T-helper 2 cell treated with Interferon-gamma antibody and Interleukin-4, amounts not matched to agents 5 μg/mL and 100 μg/mL, for 36 hours (primary cell): ENCODE measurements at places on chromosomes 2 and 18.

DNA sequence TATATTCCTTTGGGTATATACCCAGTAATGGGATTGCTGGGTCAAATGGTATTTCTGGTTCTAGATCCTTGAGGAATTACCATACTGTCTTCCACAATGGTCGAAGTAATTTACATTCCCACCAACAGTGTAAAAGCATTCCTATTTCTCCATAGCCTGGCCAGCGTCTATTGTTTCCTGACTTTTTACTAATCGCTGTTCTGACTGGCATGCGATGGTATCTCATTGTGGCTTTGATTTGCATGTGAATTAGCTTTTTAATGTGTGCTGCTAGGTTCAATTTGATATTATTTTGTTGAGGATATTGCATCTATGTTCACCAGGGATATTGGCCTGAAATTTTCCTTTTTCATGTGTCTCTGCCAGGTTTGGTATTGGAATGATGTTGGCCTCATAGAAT lies 67.4 kb upstream of the VRK2 start:
- DNase-seq: no peak

DNA sequence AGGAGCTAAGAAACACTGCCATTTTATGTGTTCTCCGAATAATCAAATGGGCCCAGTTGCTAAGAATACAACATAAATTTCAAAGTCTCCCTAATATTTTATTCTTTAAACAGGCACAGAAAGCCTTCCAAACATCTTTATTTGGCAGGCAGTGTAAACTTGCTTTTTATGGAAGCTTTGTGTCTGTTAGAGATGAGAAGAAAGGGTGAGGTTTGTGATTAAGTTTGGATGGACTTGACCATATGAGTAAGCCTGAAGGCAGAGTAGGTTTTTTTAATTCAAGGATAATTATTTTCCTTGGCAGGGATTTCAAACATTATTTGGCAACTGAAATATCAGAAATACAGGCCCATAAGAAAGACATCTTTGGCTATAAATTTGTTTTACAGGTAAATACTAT lies 62.9 kb downstream of the COX7A2L start:
- DNase-seq: no peak

DNA sequence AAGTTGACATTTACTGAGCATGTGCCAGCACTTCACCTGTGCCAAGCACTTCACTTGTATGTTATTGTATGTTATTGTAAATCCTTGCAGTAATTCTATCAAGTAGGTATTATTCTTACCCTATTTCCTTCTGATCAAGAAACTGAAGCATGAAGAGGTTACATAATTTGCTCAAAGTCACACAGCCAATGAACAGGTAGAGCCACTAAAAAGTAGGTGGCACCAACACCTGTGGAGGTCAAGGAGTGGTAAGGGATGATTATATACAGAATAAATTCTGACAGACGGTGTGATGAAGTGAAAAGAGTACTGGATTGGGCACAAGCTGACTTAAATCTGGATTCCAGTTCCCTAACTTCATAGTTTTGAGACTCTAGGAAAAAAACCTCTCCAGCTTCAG lies 71.0 kb downstream of the SPIRE1 start:
- no peak for DNase-seq

GRCh38 chr2:102119255-102119654 lies 23.3 kb upstream of the IL1R1 start:
- DNase-seq: no peak

- DNase-seq: no peak
Observed at GRCh38 chr18:45851161-45851925, 25.9 kb downstream of the SIGLEC15 start.

DNA sequence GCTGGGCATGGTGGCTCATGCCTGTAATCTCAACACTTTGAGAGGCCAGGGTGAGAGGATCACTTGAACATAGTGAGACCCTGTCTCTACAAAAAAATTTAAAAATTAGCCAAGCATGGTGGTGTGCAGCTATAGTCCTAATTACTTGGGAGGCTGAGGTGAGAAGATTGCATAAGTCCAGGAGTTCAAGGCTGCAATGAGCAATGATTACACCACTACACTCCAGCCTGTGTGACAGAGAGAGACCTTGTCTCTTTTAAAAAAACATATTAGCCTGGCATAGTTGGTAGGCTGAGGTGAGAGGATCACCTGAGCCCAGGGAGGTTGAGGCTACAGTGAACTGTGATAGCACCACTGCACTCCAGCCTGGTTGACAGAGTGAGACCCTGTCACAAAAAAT lies 13.7 kb downstream of the TRAPPC8 start:
- no peak for DNase-seq

DNA sequence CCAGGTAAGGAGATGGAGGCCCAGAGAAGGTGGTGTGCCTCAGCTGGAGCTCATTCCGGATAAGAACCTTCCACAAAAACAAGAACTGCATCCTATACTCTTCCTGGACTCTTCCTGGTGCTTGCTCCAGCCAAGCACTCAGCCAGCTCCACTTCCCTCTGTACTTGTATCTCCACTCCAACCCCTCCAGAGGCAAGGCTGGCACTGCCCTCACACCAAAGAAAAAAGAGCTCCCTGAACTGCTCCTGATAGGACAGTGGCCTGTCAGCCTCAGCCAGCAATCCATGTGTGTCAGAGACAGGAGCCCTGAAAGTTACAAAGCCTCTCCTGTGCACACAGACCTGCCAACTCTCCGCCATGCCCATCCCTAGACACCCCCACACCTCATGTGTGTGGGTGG lies 248.1 kb downstream of the CELF4 start:
- DNase-seq: no peak

- no peak for DNase-seq
Observed at GRCh38 chr2:133498662-133499585, 69.3 kb downstream of the NCKAP5 start.

- DNase-seq: no peak
Observed at GRCh38 chr18:26479065-26479680, 69.2 kb downstream of the KCTD1 start.

- no peak for DNase-seq
Observed at GRCh38 chr2:118440404-118441098, 352.3 kb downstream of the INSIG2 start.

DNA sequence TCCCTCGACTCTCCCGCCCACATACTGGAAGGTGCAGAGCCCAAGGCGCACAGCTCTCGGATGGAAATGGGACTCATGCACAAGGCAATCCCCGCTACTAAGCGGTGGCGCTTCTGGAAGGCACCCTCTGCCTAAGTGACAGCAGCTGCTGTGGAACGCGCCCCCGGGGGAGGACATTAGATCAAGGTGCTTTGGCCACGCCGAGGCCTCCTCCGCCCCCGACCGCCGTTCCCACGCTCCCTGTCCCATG lies 202 bp downstream of the MCEE start:
- no peak for DNase-seq

- no peak for DNase-seq
Observed at GRCh38 chr2:54652540-54652939, 70.9 kb upstream of the EML6 start.

GRCh38 chr2:160275656-160276055 lies 75.6 kb upstream of the ITGB6 start:
- DNase-seq: no peak

DNA sequence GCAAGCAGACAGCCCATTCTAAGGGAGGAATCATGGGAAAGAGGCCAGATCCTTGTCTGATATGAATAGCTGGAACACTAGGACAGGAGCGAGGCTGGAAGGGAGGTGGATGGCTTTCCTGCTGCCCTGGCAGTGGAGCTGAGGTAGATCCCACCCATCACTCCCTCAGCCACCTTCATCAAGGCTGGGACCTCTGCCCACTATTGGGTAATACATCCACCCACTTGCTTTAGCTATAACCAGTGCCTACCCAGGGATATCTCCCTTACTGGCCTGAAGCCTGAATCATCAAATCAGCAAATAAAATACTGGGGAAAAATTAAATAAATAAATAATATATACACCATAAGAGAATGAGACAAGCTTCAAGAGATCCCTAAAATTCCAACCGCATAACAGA lies 183.2 kb upstream of the KYNU start:
- no peak for DNase-seq

- DNase-seq: no peak
Observed at GRCh38 chr2:199303728-199304177, 154.0 kb downstream of the SATB2 start.

DNA sequence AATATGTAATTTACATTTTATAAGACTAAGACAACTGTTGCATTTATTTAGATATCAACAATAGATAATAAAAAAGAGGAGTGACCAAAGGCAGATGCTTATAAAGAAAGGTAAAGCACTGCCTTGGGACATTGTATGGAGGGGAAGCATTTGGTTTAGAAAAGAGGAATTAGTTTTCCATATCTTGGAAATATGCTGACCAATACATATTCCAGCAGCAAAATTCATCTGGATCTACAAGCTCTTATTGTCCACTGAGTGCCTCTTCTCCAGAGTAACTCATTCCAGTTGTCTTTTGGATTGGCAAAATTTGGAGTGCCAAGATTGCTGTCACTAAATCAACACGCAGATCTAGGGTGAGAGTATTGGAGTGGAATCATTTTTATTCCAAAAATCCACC lies 8.9 kb upstream of the VPS4B start:
- no peak for DNase-seq

- no peak for DNase-seq
Observed at GRCh38 chr18:45836242-45837205, 11.0 kb downstream of the SIGLEC15 start.

DNA sequence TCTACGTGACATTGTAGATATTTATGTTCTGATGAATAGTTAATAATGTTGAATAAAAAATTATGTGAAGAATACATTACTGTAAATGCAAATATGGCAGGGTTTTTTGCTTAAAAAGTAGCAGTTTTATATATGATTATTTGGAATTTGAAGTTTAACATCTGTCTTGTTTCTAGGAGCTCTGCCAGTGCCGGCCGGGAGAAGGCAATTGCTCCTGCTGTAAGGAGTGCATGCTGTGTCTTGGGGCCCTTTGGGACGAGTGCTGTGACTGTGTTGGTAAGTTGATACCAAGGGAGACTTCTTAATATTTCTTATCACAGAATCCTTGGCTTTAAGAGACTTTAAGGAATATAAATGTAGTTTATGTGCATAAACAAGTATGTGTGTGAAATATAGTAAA lies 25.2 kb downstream of the TWSG1 start:
- DNase-seq: no peak

DNA sequence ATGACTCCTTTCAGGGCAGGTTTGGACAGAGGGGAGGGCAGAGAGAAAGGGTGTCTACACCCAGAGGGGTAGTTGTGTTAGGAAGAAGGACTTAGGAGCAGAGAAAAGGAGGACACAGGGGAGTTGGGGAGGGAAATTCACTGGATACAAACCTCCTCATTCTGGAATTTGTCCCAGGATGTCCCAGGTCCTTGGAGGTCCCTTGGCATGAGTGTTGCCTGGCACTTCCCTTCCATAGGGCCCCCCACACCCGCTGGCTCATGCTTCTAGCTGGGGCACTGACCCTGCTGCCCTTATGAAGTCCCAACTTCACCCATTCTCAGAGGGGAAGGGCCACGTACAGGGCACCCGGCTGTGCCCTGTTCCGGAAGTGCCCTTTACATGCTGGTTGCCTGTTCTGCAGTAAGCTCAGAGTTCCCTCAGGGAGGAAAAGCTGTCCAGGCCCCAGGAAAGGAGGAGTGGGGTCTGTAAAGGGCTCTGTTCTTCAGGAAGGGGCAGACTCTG lies 93.6 kb upstream of the SMAD2 start:
- DNase-seq: no peak

DNA sequence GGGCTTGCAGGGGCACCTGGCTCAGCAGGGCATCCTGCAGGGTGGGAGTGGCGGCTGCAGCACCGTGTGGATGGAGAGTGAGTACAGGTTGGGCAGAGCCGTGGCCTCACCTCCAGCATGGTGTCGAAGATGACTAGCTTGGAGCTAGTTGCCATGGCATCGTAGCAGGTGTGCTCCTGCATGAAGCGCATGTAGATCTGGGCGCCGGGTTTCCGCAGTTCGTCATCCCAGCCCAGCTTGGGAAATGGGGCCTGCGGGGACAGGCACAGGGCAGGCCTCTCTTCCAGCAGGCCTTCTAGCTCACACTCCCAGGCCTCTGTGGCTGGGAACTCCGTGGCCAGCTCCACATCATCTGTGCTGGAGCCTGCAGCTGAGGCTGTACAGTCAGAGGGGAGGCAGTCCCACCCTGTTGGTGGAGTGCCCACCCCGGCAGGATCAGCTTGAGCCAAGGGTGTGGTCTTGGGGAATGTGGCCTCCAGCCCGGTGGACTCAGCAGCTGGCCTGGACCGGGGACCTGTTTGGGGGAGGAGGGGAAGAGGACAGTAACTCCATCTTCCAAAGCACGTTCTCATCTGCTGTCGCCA lies 1.6 kb downstream of the PRKAG3 start:
- no peak for DNase-seq

DNA sequence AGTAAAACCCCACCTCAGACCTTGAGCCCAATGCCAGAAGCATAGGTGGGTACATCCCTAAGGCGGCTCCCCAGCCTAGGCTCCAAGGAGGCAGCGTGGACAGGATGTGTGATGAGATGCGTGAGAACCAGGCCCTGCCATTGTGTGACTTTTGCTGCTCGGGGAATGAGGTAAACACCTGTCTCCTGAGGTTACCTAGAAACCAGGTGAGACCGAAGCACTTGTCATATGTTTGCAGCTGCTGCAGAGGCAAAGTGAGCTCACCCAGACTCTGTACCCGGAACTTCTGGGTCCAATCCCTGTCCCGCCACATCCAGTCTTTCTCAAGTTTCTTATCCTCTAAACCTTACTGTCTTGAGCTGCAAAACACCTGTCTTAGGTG lies 3.4 kb downstream of the FBLN7 start:
- no peak for DNase-seq

DNA sequence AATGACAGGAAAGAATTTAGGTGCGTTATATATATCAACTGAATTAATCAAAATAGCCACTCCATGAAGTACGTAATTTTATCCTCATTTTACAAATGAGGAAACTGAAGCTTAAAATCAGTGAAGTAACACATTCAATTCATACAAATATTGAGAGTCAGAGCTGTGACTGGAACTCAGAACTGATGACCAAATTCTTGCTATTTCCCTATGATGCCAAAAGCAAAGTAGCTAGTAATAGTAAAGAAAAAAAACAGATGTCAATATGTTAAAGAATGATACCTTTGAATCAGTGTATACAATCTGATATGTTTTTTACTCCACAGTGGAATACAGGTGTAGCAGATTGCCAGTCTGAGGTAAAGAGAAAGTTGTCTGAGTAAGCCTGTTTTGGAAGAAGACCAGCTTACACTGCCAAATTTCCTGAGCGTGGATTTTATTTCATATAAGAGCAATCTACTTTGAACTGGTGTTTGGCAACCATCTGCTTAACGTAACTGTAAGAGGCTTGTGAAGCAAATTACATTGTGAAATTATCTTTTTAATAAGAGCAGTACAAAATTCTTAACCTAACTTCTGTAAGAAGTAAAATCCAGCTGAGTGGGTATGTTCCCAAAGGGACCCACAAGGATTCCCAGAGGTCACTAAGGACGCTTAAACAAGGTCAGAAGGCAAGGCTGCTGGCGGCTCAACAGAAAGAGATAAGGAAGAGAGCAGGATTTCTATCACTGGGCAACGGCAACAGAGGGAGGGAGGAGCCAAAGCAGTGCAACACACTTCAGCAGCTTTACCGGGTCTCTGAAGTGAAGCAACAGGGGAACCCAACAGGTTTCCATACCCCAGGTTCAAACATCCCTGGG lies 85.6 kb downstream of the IKZF2 start:
- no peak for DNase-seq
